Stimulated activated CD4-positive, alpha-beta T cell treated with anti-CD3 and anti-CD28 coated beads, TNF-alpha, amount 100 ng/mL, for 1 hour (primary cell): ENCODE measurements at places on chromosomes 7 and 10.
A peak's percentile ranks its signal among the peaks of the same experiment; 100 is the strongest.

GRCh38 chr7:131188367-131189339 lies 139.0 kb upstream of the MKLN1 start:
- peak; percentile 25 for DNase-seq

DNA sequence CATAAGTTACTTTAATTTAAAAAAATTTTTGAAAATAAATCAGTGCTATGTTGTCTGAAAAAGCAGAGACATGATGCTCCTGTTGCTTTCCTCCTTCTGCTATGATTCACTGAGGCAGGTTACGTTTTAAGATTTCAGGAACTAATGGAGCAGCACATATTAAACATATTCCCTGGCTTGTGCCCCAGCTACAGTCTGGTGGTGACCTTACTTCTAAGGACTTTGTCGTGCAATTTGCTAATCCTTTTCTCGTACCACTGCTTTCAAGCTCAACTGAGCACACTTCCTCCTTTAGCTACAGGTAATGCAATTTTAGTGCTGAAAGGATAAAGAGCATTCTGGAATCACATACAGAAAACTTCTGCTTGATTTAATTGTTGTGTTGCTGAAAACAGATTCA lies 16.2 kb upstream of the PRR15 start:
- DNase-seq = no peak

DNA sequence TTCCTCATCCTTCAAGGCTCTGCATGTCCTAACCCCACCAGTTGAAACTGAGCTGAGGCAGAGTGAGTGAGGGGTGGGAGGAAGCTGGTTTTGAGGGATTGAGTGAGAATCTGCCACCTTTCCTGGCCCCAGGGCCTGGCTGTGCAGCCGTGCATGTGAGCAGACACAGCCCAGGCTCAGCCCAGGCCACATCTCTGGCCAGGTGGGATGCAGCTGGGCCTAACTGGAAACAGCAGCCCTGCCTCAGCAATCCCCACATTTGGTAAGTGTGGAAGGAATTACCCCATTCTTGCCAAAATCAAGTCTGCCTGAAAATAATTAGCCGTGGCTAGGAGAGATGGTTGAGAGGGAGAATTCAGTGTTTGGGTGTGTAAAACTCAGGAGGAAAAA lies 116.6 kb downstream of the NEURL1 start:
- no peak for DNase-seq

DNA sequence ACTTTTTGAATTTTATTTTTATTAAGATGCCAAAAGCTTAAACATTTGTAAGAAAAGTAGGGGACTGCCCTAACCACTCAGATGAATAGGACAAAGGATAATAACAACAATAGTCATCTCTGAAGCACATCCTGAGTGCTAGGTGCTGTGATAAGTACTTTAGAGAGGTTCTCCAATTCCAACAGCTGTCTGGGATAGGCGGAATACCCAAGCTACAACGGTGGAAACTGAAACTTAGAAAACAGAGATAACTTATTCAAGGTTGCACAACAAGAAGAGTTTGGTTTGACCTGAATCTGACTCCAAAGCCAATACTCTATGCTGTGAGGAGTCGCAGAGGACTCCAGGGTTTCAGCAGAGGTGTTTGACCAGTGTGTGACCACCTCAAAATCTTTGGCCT lies 2.0 kb downstream of the RTKN2 start:
- DNase-seq = no peak

DNA sequence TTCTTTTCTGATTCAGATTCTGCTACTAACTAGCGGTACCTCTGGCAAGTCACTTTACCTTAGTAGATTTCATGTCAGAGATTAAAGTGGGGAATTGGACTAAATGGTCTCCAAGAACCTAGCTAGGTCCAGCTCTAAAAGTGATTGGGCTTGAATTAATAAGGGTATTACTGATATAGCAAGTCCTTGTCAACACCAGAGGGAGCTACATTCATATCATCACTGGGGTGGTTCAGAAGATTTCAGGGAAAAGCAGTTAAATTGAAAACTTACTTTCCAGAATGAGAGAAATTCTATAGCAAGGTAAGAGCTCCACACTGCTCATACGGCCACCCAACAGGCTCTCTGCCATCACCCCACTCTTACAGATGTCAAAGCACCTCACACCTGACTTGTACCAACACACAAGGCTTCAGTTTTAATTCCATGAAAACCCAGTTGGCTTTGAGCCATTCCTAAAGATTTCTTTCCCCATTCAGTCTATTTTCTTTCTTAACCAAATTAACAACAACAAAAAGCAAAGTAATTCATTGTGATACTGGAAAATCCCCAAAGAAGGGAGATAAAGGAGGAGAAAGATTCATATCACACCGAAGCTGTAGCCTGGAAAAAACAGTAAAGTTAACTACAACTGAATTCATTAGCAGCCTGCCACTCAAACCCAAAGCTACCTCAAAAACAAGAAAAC lies 38.0 kb upstream of the SPOCK2 start:
- DNase-seq = no peak

DNA sequence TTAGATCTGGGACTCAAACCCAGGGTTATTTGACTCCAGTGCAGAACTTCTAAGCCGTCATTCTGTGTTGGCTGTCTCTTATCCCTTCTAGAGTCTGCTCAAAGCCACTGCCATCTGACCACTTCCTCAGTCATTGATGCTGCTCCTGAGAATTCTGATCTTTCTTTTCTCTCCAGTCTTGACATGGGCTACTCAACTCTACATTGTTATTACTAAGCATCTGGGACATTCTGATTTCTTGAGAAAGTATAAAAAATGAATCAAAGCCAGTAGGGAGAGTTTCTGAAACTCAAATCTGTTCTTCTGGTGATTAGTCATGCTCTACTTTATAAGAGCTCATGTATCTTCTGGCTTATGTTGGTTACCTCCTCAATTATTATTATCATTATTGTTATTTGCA lies 48.7 kb downstream of the ANK3 start:
- DNase-seq = no peak

GRCh38 chr7:32036557-32036956 lies 33.6 kb downstream of the PDE1C start:
- no peak for DNase-seq

DNA sequence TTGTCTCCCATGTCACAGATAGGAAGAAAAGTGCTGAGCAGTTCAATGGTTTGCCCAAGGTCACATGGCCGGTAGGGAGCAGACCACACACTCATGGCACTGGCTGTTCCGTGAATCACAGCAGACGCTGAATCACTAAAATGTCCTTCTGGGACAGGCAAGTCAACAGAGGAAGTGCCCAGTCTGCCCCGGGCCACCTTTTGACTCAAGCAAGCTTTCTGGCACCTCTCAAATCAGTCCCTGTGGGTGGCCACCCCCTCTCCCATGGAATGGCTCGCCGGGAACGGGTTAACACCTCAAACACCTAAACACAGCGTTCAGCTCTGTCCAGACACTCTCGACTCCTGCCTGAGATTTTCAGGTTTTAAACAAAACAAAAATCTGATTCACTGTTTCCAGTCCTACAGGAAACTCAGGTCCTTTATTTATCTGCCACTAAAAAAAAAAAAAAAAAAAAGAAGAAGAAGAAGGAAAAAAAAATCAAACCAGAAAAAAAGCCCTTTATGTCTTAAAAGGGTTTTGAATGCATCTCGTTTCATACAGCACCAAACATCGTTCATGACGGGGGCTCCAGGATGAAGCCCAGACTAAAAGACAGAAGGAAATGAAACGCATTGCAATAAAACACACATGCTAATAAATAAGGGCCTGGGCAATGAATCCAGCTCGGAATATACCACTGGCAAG lies 15.5 kb downstream of the CARD11 start:
- no peak for DNase-seq
